Activated naive CD4-positive, alpha-beta T cell (primary cell): ENCODE measurements at places on chromosomes 3 and 15.

- no peak for DNase-seq
Measured at GRCh38 chr15:38490242-38490922, 36.5 kb downstream of the FAM98B start.

DNA sequence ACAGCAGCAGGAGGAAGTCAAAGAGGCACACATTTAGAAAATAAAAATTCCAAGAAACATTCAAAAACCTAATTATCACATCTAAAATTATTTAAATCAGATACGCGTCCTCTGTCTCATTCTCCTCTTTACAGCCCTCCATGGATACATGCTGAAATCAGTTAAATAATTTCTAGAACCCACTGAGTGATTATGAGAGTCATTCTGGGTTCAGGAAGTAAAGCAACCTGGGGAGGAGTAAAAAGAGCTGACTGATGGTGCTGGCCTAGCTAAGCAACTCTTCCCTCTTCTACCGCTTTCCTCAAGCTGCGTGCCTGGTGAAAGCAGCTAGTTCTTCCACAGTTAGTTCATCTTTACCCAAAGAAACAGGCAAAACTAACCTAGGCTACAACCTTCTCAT, 48.7 kb downstream of the RAF1 start:
- no peak for DNase-seq

GRCh38 chr3:13240928-13241618, 167.8 kb upstream of the IQSEC1 start:
- DNase-seq = no peak

DNA sequence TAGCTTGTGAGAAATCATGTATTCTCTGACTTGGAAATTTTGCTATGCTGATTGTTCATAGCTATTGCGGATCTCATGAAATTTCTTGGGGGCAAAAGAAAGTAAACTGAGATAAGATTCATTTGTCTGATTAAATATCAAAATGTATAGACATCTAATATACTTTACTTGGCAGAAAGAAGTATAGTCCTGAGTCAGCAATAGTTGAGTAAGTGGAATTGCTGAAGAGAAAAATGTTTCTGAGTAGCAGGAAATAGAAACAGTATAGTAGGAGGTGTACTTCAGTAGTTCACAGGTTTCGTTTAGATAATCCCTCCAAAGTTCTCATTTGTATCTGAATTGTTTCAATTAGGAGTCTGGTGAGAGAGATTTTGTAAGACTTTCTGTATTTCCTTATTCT, 705.9 kb downstream of the MCTP2 start:
- no peak for DNase-seq

DNA sequence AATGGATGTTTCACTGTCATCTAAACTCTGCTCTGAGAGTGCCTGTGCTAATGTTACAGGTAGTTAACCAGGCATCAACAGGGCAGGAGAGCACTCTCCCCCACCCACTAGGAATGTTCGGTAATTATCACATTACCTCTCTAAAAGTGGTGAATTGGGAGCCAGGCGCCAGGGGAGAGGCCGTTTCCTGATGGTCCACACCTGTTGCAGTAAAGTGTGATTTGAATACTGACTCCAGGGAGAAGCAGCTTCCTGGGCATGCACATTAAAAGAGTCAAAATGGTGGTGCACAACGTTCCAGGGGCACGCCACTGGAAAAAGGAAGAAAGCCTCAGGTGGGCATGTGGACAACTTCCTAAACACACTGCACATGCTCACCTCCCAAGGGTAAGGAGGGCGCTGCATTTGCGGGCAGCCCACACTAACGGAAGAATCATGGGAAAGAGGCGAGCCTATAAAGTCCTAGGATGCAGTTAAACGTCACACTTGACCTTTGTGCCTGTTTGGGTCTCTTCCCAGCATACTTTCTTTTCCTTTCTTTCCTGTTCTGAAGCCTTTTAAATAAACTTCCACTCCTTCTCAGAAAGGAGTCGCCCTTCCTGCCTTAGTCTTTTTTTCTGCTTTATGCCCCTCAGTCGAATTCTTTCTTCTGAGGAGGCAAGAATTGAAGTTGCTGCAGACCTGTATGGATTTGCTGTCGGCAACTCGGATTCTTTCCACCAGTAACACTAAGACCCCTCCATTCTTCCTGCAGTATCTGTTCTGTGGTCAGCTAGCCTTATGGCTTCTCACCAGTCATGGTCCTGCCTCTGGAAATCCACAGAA, 28.9 kb upstream of the GPD1L start:
- no peak for DNase-seq

DNA sequence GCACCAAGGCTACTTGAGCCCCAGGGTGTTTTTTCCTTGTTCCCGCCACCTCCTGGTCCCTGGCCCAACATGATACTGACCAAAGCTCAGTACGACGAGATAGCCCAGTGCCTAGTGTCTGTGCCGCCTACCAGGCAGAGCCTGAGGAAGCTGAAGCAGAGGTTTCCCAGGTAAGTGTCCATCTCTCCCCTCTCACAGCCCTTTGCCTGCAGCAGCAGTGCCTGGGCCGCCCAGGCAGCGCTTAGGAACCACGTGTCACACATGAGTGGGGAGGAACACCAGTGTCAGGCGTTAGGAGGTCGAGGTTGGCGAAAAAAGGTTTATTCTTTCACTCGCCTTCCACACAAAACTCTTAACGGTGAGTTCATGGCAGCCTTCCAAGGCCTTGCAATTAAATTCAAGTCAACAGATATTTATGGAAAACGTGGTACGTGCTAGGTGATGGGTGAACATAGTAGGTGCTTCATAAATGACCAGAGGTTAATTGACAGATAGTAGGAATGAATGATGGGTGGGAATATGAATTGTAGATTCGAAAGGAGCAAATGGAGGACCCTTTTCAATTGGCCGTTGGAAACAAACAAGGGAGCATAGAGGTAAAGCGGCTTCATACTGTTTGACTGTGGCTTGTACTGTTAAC, 486 bp downstream of the CDIN1 start:
- DNase-seq = no peak

DNA sequence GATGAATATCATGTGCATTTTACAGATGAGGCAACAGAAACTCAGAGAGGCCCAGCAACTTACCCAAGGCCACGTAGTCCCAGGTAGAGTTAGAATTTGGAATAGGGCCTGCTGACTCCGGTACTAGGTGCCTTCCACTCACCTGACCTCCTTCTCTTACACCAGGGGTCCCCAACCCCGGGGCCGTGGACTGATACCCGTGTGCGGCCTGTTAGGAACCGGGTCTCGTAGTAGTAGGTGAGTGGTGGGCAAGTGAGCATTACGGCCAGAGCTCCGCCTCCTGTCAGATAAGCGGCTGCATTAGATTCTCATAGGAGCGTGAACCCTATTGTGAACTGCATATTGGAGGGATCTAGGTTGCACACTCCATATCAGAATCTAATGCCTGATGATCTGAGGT, 64.8 kb downstream of the SMAD3 start:
- DNase-seq = no peak

- DNase-seq = no peak
Measured at GRCh38 chr15:39666677-39667076, 85.8 kb downstream of the THBS1 start.

DNA sequence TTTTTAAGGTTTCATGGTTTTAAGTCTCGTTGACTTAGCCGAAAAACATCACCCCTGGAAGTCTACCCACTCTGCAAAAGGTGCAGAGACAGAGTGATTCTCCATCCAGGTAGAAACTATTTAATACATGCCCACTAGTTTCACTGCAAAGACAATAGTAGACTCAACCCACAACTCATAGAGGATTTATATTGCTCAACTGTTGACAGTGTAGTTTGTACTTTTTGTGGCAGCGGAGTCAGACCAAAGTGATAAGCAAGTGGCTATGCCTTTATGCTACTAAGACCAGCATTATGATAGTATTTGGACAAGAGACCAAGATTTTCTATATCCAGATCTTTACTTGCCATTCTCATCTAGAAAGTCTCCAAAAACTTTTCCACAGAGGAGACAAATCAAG, 98.8 kb upstream of the ZBTB20 start:
- DNase-seq = no peak

GRCh38 chr3:117726776-117727175, 1017.2 kb downstream of the TUSC7 start:
- no peak for DNase-seq

GRCh38 chr3:189340680-189341460, 169.1 kb downstream of the TPRG1 start:
- no peak for DNase-seq

DNA sequence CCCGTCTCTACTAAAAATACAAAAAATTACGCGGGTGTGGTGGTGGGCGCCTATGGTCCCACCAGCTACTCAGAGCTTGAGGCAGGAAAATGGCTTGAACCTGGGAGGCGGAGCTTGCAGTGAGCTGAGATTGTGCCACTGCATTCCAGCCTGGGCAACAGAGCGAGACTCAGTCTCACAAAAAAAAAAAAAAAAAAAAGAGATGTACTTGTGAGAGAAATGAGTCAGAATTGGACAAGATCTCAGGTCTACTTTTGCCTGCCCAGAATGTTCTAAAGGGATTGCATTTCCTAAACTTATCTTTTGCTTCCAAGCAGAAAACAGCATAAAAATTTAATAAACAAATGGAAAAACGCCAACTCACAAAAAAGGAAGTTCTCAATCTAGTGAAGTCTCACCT, 167.5 kb downstream of the NR2F2 start:
- no peak for DNase-seq

DNA sequence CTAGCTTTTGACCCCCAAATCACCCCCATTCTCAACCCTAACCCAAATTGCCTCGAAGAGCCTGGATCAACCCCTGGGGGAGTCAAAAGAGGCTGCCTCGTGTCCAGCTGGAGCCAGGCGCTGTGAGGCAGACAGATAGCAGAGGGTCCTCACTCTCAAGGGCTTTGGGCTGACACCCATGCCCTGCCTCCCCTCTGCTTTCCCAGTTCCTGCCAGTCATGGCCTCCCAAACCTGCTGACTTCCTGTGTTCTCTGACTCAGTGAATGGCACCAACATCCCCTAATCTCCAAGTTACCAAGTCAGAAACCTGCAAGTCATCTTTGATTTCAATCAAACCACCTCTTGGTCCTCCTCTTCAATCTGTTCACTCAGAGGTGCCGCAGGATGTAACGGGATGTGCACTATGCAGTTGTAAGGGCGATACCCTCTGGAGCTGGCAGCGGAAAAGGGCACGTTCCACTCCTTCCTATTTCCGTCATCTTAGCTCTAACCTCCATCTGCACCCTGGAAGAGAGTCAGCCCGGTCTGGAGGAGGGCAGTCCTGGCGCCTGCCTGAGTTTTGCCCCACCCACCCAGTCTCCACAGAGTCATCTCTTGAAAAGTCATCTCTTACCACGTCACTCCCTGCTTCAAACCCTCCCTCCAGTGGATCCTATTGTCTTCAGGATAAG, 52.4 kb upstream of the FAM174B start:
- no peak for DNase-seq

DNA sequence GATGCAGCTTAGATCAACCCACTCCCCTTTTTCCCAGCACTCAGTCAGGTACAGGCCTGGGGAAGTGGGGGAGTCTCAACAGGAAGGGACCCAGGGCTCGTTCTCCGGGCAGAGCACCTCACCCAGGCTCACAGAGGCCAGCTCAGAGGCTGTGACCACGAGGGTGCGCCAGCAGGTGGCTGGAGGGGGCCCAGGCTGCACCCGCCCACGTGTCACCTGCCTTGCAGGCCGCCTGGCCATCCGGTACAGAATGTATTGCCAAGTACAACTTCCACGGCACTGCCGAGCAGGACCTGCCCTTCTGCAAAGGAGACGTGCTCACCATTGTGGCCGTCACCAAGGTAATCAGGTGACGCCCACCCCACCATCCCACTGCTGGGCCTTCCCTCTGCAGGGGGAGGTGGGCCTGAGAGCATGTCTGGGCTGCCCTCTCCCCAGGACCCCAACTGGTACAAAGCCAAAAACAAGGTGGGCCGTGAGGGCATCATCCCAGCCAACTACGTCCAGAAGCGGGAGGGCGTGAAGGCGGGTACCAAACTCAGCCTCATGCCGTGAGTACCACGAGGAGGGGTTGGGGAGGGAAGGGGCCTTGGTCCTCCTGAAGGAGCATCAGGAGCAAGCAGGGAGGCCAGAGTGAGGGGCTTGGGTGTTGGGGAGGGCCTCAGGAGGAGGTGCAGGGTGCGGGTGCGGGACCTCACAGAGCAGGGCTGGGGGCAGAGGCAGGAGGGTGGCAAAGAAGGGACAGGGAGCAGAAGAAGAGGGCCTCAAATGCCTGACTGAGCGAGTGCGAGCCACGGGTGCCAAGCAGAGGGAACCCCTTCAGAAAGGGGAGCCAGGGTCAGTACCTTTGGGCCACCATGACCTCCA, 14.0 kb upstream of the LMAN1L start:
- no peak for DNase-seq

- DNase-seq = no peak
Measured at GRCh38 chr3:122929188-122930062, 98.1 kb downstream of the SEMA5B start.

GRCh38 chr3:9913601-9914000, 3.3 kb upstream of the IL17RC start:
- DNase-seq = no peak

DNA sequence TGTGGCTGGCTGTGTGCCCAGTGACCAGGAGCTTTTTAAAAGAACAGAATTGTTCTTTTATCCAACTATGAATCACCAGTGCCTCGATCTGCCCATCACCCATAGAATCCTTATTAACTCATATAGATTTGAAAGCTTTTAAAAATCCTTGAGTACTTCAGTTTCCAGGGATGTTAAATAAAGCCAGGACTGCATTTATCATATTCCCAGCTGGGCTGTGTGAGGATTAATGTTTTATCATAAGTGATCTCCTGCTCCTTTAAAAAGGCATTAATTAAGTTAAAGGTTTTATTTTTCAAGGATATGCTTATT, 234.0 kb downstream of the MYRIP start:
- no peak for DNase-seq

GRCh38 chr3:187941135-187941847, 196.0 kb upstream of the BCL6 start:
- DNase-seq = no peak

- DNase-seq = no peak
Measured at GRCh38 chr15:41795996-41796856, 21.9 kb downstream of the MAPKBP1 start.
